CD4-positive, alpha-beta T cell treated with Interleukin-2 at 100 ng/mL for 4 hours (primary cell): ENCODE measurements at places on chromosomes 7 and 10.

DNA sequence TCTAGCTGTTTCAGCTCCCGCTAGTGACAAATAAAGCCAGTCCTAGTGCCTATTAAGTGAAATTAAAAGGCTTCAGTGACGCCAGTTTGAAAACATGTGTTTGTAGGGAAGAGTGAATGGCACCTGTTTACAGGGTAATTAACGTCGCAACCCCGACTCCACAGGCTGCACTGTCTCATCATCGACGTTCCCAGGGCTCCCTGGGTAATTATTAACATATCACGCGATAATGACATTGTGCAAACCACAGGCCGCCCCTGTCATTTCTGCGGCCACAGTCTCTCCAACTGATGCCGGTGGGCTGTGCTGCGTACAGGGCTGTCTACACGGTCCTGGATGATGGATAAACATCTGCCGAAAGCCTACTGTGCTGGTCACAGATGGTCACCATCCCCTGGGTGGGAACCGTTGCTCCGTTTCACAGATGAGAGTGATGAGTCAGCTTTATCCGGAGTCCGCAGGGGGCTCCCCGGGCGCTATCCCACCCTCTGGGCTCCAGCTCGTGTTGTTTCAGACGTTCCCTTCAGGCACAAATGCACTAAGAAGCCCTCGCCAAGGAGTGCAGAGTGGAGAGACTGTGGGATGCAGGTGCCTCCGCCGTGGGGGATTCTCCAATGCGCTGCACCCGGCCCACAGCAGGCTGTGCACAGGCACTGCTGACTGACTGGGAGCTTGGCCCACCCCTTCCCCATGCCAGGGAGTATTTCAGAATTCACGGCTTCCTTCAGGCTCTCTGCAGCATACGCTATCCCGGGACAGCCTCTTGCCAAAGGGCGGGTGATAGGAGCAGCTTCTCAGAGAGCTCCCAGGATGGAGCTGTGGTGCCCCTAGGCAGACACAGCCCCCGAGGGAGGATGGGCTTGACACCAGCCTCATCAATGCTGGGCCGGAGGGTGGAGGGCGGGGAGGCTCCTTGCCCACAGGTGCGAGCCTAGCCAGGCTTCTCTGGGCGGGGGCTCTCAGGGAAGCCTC, 491.8 kb upstream of the FOXK1 start:
- DNase-seq = no peak

DNA sequence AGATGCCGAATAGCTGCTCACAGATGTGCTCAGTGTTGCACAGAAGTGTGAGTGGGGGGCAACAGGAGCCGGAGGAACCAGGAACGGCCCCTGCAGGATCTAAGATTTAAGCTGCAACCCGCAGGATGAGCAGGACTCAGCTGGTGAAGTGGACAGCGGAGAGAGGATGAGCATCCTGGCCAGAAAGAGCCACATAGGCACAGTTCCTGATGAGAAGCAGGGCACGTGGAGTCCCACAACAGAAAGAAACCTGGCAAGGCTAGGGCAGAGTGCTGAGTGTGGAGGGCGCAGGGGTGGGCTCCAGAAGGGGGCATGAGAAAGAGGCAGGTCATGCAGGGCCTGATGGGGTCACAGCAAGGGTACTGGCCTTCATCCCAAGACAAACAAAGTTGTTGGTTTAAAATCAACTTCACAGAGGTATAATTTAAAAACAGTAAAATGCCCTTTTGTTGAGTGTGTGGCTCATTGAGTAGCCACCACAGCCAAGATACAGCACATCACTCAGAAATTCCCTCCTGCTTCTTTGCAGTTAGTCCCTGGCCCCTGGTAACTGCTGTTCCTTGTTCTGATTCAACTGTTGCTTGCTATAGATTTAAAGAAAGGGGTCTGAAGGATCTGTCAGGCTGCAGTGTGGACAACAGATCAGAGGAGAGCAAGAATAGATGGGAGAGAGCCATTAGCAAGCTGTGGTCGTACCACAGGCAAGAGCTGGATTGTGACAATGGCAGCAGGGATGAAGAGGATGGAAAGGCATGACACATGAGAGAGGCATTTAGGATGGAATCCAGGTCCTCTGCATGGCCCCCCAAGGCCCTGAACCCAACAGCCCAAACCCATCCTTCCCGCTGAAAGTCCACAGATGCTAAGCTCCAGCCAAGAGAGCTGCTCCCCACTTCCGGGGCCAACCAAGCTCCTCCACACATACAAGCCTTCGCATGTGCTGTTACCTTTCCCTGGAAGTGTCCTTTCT, 53.1 kb upstream of the OSBPL3 start:
- DNase-seq = no peak

- no peak for DNase-seq
Measured at GRCh38 chr7:29340696-29341095, 146.1 kb downstream of the CHN2 start.

- no peak for DNase-seq
Measured at GRCh38 chr10:103610083-103610472, 116.6 kb downstream of the NEURL1 start.

GRCh38 chr10:31876652-31877352, 51.8 kb downstream of the ARHGAP12 start:
- DNase-seq = no peak

DNA sequence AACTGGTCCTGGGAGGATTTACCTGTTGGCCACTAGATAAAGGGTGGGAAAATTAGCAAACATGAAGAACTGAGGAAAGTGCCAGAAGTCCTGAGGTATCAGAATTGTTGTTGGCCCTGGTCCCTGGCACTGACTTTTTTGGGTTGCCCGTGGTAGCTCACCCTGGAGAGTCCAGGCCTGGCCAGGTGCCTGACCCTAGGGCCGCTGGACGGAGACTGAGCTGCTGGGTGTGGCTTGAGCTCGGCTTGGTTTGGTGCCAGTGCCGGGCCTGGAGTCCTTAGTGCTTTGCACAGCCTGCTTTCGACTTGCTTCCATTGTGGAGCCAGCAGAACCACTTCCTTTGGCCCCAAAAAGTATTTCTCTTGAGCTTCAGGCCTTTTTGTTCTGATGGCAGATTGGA, 12.9 kb downstream of the MDH2 start:
- DNase-seq = no peak

DNA sequence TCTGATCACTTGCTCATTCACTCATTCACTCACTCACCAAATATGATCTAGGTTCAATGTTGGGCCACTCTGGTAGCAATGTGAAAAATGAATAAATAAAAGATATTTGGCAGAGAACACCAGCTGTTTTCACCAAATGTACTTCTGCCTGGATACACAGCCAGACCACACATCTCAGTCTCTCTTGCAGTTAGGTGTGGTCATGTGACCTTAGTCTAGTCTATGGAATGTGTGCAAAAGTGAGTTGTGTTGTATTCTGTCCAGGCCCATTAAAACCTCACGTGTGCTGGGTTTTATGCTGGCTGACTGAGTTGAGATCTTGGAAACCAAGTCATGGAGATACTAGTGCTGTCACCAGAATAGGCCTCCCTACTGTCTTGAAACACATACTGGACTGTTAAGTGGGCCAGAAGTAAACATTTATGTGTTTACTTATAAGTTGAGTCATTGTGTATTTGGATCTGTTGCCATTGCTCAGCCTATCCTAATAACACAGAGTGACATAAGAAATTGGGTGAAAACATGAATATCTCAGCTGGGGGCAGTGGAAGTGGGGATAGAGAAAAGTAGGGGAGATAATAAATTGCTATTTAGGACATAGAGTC, 145.5 kb downstream of the PTEN start:
- no peak for DNase-seq

DNA sequence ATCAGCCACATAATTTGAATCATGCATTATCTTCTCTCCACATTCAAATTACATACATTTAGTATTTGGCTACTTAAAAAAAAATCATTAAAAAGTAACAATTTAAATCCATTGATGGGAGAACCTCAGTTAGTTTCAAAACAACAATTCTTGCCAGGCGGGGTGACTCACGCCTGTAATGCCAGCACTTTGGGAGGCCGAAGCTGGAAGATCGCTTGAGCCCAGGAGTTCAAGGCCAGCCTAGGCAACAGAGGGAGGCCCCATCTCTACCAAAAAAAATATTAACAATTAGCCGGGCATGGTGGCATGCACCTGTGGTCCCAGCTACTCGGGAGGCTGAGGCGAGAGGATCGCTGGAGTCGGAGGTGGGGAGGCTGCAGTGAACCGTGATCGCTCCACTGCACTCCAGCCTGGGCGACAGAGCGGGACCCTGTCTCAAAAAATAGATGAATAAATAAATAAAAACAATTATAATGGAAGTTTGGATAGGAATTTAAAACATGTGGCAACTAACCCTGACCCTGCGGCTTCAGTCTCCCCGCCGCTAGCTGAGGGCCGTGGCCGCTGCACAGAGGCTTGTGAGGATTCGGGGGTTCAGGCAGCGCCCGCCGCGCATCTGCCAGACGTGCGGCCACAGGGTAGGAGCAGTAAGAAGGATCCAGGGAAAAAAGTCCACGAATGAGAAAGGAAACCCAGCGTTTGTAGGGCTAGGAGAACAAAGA, 1.1 kb upstream of the CSGALNACT2 start:
- DNase-seq = no peak

DNA sequence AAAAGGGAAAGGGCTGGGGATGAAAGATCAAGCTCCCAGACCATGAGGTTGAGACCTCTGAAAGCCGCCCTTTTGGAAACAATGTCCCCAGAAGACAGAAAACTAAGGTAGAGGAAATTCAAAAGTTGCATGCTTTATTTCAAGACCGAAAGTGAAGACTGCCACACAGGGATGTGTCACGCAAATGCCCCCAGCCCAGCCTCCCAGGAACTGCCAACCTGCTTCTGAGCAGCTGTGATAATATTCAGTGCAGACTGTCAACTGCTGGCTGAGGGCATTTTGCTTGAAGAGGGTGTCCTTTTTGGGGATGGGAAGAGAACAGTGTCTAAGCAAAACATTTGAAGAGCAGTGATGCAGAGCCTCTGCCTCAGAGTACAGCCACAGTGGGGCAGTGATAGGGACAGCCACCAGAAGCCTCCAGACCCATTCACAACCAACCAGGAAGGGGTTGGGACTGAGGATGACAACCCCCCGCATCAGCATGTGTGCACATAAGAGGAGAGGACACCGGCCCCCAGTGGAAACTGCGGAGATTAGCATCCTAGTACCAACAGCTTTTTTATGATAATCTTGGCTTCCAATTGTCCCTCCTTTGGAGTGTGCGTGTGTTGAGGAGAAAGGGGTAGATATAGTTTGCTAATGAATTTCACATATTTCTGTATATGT, 34.7 kb upstream of the NFE2L3 start:
- DNase-seq = no peak
